ENCODE measurements at places on chromosomes 5 and 9.

- DNase-seq = no peak
Measured at GRCh38 chr9:131275332-131276093, 797 bp downstream of the FAM78A start.

DNA sequence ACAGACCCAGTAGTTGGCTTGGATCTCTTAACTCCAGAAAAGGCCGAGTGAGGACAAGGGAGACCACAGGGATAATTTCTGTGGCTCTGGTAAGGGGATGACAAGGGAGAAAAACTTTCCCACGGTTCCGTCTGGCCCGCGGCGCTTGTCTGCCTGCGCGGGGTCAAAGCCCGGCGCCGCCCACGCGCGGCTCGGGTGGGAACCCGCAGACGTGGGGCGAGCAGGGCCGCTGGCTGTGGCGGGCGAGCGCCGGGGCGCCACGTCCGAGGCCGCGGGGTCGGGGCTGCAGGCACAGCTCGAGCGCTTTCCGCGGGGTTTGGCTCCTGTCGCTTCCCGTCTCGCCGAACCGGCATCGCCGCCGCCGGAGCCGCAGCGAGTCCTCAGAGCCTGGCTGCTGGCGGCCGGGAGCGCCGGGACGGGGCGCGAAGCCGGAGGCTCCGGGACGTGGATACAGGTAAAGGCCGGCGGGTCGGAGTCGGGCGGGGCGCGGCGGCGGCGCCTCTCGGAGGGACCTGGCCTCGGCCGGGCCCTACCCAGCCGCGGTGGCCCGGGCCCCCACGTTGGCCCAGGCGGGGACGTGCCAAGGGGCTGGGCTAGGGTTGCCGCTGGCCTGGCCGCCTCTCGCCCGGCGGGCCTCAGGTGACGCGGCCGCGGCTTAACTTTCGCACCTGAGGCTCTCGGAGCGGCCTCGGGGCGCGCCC lies at the start of gene RNF180:
RNF180 (plus strand) TSS at position 344 of the 701 bp plus-strand sequence. CDS start 34,965 bp downstream, outside the sequence.
- DNase-seq = no peak

- DNase-seq = no peak
Measured at GRCh38 chr9:132878695-132879456, at the start of gene SPACA9. SPACA9 (plus strand) TSS chr9:132878898; CDS start chr9:132883948, 5,050 bp downstream.

- no peak for DNase-seq
Measured at GRCh38 chr5:104218200-104218599, 655.6 kb upstream of the NUDT12 start.

DNA sequence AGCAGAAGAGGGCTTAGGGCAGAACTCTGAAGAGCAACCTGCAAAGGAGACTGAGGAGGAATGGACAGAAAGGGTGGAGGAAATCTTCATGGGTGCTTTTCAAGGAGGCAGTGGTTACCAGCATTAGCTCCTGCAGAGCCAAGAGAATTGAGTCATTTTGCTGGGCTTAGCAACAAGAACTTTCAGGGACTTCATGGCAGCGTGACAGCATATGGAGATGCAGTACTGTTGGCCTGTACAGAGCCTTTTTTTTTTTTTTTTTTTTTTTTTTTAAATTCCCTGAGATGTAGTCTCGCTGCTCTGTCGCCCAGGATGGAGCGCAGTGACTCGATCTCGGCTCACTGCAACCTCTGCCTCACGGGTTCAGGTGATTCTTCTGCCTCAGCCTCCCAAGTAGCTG lies 296.0 kb upstream of the DMRT1 start:
- no peak for DNase-seq

Measured in stimulated activated CD8-positive, alpha-beta memory T cell treated with anti-CD3 and anti-CD28 coated beads, Interleukin-4, amount 100 ng/mL, for 1 hour (primary cell).